ENCODE measurements at places on chromosomes 12 and 14. TPM values are rescaled to one million over a fixed set of nuclear protein-coding genes. Genes with fewer than 3 reads are reported as not detected.

GRCh38 chr12:53325511-53326061 is 4.2 kb upstream of the AAAS start:
- no peak for DNase-seq

GRCh38 chr12:13178568-13179210 is 17.8 kb upstream of the EMP1 start:
- DNase-seq: no peak

- no peak for DNase-seq
These were observed 52.5 kb upstream of the RBM19 start for GRCh38 chr12:114018669-114019068.

DNA sequence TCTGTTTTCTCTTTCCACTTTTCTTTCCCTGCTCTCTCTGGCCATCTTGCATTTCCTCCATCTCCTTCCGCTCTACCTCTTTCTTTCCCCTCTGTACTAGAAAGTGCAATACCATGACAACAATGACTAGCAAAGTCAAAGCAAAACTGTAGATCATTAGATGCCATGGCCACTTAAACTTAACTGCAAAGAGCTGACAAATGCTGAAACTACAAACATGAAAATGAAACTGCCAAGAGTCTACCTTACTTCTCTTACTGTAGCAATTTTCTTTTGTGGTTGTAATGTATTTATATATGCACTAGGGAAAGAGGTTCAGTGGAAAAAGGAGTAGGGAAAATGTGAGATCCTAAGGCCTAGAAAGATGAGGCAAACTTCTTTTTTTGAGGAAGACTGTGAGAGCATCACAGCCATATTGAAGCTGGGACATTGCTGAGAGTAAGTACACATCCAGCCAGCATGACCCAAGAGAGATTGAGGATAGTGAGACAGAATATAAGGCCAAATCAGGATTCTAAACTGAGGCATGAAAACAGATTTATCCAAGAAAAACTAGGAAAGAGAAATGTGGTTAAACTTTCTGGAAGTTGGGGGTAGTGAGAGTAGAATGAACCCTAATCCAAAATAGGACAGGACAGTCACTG is 276.6 kb upstream of the NAV3 start:
- DNase-seq: no peak

GRCh38 chr14:81990312-81990761 is 456.7 kb upstream of the SEL1L start:
- peak; percentile 0 for DNase-seq

LRTM2 gene
- total RNA-seq: not detected

USP44 gene
- total RNA-seq: 1.3 TPM
